ENCODE measurements at places on chromosomes 2 and 18.

DNA sequence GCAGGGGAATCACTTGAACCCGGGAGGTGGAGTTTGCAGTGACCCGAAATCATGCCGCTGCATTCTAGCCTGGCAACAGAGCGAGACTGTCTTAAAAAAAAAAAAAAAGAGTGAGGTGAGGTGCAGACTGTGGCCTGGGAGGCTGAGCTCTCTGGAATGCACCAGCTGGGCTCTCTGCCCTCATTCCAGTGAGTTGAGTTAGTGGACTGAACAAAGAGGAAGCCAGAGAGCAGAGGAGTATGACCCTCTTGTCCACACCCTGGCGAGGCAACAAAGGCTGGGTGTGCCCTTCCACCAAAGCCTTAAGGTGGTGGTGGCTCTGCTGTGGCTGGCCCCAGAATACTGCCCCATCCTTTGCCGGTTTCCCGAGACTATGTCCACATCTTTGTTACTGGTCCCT, 71.3 kb upstream of the ACKR3 start:
- no peak for DNase-seq

GRCh38 chr2:7706791-7707190, 789.6 kb downstream of the RNF144A start:
- DNase-seq: no peak

GRCh38 chr2:112995346-112995920, 9.8 kb upstream of the IL36A start:
- DNase-seq: no peak

GRCh38 chr2:27715318-27716210, 51.9 kb downstream of the SLC4A1AP start:
- DNase-seq: no peak

DNA sequence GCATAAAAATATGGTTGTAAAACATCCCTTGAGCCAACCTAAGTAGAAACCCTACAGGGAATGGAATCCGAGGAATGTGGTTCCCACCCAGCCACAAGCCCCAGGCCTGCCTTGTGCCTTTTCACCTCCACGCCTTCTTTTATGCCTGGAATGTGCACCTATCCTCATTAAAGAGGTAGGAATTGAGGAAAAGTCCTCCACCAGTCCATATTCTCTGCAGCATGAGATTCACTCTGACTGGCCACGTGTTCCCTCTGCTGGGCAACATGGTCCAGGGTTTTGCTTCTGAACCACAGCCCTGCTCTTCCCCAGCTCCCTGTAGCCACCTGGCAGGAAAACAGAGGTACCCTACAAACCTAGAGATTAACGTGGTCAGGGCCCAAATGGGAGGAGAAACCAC, 787.9 kb upstream of the RAB6C start:
- DNase-seq: no peak

DNA sequence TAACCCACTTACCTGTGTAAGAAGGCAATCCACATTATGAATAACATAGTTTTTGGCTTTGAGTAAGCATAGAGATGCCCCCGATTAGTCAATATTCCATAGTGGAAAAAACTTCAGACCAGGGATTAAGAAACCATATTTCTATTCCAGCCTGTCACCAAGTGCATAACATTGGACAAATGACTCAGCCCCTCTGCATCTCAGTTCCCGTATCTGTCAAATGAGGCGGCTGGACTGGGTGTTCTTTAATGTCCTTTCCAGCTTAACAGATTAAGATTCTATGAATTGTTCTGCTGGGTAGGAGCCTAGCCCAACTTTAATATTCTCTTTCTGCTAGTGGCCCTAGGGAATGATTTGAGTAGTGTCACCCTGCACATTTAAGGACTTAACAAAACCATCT, 11.8 kb upstream of the FTCDNL1 start:
- no peak for DNase-seq

DNA sequence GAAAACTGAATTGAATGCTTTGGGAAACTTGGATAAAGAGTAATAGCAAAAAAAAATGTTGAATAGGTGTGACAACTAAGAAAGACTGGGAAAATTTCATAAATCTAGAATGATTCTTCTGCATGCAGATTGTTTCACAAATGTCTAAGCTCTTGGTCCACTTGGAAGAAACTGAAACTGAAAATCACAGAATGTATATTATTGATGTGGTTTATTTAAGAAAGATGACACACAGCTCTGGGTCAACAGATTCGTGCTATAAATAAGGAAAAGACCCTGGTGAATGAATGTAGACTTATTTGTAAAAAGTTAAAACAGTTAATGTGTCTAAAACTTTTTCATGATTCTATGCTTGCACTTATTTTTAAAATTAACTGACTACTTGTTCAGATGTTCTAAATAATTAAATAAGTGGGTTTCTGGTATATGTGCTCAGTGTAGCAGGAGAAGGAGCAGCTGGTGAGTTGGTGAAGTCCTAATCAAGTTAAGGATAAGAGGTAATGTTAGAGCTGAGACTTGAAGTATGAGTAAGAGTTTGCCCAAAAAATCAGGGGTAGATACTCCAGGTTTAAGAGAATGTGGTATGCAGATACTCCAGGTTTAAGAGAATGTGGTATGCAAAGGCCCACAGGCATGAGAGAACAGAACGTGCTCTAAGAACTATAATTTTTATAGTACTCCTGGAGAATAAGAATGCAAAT, 24.5 kb downstream of the UGP2 start:
- no peak for DNase-seq

- DNase-seq: no peak
These were observed 4.7 kb downstream of the CD302 start for GRCh38 chr2:159793326-159793725.

- DNase-seq: no peak
These were observed 20.5 kb upstream of the SLC40A1 start for GRCh38 chr2:189601043-189601442.

- DNase-seq: no peak
These were observed 83.5 kb upstream of the CDCA7 start for GRCh38 chr2:173271135-173271534.

GRCh38 chr2:28448793-28449100, 47.1 kb upstream of the PLB1 start:
- no peak for DNase-seq

- DNase-seq: peak; percentile 58
These were observed 104.0 kb downstream of the COBLL1 start for GRCh38 chr2:164737612-164738081.

DNA sequence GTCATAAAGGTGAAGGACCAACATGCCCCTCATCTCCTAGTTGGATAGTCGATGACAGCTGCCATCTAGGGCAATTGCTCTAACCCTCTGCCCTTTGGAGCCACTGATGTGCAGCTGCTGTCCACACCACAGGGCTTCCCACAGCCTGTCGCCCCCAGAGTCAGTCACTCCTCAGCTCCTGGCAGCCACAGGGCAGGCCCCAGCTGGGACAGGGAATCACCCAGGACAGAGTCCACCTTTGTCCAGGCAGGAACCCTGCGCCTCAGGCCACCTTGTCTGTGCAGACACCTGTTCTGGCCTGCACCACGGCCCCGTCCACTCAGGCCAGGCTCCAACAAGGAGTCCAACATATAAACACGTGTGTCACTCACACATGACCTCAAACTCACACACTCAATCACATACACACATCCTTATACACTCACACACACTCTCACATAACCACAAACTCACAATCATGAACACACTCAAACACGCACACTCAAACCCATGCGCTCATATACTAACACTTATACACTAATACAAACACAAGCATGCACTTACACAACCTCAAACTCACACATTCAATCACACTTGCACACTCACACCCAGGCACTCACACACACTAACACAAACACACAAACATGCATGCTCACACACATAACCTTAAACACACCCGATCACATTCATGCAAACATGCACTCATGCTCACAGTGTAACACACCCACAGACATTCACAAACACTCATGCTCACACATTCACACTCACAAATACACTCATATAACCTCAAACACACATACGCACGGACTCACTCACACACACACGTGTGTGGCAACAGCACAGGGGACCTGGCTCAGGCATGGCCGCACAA, 29.7 kb downstream of the HDAC4 start:
- DNase-seq: no peak

DNA sequence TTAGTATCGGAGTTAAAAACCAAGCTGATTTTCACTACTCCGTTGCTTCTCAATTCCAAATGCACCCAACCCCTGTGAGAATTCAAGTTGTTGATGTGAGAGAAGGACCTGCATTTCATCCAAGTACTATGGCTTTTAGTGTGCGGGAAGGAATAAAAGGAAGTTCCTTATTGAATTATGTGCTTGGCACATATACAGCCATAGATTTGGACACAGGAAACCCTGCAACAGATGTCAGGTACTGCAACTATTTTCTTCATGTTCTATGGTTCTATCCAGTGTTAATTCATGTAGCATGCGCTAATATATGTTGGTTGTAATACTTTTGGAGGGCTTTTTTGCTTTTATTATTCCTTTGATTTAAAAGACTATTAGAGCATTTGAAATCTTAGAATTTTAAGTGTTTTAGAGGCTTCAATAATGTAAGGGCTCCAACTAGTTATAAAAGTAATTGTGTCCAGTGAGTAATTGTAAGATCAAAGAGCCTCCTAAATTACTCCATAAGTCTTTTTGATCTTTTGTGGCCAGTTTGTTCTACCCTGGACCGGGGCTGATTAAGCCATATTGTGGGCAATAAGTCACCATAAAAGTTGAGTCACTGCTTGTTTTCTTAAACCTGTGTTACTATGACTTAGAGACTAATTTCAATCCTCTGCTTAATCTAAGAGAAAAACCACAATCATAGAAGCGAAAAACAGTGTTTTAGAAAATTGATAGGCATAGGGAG, 22.9 kb downstream of the DSG4 start:
- DNase-seq: no peak

GRCh38 chr2:172177996-172178395, 75.3 kb upstream of the DLX2 start:
- no peak for DNase-seq

DNA sequence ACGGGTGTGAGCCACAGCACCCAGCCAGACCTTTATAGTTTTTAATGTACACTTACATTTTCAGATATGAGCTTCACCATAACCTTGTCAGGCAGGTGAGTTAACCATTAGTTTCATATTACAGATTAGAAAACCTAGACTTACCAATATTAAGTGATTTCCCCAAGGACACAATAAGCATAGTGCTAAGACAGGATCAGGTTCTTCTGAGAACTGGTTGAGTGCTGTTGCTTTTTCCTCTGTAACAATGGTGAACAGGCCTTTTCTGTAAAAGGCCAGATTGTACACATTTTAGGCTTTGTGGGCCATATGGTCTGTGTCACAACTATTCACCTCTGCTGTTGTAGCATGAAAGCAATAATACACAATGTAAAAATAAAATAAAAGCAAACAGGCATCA, 332.0 kb downstream of the PIK3C3 start:
- DNase-seq: no peak

DNA sequence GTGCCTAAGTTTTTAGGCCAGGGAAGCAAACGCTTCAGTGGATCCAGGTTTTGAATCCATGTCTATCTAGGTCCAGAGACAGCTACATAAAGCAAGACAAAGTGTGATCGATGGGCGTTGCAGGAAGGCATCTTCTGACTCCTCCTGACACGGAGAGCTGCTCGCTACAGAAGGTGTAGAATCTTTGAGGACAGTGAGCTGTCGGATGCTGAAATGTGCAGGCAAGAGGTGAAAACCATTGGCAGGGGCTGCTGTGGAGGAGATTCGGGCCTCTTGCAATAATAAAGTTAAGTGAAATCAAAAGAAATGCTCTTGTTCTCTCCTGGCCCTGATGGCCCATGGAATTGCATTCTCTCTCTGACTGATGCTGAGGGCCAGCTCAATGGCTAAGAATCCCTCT, 336.2 kb downstream of the CYRIA start:
- no peak for DNase-seq

DNA sequence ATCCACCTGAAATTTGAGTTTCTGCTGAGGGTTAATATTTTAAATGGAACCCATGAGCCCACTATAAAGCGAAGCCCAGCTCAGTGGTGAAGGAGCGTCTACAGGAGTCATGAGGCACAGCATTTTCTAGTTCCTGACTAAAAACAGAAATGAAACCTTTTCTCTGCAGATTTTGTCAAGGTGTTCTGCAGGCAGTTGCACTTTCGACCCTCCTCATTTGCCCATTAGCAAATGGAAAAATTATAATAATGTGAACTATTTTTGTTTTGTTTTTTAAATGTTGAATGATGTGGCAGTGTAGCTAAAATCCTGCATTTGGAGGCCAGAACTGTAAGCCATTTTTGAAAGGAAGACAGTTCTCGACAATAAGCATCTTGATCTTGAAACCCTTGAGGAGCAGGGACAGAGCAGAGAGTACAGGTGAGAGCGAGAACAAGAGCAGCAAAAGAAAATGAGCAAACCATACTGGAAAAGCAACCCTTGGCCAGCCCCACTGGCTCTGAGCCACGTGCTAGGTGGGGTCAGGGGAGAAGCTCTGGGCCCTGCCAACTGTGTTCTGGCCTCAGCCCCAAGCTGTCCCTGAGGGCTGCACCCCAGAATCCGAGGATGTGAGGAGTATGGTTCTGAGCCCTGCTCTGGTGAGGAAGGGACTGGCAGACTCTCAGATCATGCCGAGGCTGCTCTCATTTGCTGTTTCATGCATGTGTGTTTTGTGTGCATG, 26.4 kb upstream of the COPS8 start:
- no peak for DNase-seq

GRCh38 chr2:79771493-79771892, 258.6 kb downstream of the CTNNA2 start:
- no peak for DNase-seq

DNA sequence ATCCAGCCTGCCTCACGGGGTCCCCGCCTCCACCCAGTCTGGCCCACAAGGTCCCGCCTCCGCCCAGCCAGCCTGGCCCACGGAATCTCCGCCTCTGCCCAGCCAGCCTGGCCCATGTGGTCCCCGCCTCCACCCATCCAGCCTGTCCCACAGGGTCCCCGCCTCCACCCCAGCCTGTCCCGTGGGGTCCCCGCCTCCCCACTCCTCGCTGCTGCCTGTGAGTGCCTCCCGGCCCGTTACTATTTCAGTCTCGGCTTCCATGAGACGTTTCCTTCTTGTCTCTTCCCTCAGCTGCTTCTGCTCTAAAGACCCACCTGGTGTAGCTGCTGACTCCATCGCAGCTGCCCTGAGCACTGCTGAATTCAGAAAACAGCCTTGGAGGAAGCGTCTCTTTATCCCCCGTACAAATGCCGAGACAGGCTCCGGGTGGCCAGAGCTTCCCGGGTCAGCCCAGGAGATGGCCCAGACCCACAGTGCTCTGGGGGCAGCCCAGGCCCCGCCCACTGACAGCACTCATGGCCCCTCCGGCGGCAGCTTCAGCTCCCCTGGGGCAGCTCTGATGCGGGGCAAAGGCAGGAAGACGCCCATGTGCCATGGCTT, 69.8 kb downstream of the NFATC1 start:
- no peak for DNase-seq

- DNase-seq: no peak
These were observed 153.0 kb upstream of the ITGA4 start for GRCh38 chr2:181304011-181304844.

DNA sequence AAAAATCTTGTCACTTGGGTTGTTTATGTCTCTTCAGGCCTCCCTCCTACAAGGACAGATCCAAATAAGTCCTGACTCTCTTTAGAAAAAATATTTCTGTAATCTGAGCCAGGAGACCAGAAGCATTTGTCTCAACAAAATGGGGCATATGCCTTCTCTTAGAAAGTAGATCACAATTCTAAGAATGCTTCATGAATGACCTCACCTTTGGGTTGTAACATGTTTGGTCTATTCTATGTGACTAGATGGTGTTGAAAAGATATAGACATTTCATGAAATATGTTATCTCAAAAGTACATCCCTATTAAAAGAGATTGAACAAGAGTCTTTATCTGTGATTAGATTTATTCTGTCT, 159.0 kb upstream of the SETBP1 start:
- DNase-seq: no peak

- DNase-seq: no peak
These were observed 528.2 kb upstream of the FANCL start for GRCh38 chr2:58769111-58769863.

Data from NCI-H2081 treated with DMSO at 0.1 percent for 48 hours (cell line).